ENCODE measurements at places on chromosomes 1 and 21.

DNA sequence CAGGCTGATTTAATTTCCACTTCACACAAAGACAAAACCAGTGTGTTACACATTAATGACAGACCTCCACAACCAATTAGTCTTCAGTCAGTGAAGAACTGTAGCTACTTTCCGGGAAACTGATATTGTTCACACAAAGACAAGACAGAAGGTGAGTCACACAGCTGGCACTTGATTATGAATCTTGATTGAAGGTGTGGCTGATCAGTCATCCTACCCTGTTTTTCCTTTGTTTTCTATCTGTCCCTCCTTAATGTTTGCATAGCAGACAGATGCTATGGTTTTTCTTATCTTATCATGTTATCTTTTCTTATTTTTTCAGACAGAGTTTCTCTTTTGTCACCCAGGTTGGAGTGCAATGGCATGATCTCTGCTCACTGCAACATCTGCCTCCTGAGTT is 185.1 kb upstream of the GREM2 start:
- no peak for DNase-seq

- DNase-seq, result no peak
Observed at GRCh38 chr1:38213646-38214434, 167.2 kb upstream of the POU3F1 start.

GRCh38 chr21:14239281-14239680 is 23.3 kb downstream of the RBM11 start:
- DNase-seq, result no peak

DNA sequence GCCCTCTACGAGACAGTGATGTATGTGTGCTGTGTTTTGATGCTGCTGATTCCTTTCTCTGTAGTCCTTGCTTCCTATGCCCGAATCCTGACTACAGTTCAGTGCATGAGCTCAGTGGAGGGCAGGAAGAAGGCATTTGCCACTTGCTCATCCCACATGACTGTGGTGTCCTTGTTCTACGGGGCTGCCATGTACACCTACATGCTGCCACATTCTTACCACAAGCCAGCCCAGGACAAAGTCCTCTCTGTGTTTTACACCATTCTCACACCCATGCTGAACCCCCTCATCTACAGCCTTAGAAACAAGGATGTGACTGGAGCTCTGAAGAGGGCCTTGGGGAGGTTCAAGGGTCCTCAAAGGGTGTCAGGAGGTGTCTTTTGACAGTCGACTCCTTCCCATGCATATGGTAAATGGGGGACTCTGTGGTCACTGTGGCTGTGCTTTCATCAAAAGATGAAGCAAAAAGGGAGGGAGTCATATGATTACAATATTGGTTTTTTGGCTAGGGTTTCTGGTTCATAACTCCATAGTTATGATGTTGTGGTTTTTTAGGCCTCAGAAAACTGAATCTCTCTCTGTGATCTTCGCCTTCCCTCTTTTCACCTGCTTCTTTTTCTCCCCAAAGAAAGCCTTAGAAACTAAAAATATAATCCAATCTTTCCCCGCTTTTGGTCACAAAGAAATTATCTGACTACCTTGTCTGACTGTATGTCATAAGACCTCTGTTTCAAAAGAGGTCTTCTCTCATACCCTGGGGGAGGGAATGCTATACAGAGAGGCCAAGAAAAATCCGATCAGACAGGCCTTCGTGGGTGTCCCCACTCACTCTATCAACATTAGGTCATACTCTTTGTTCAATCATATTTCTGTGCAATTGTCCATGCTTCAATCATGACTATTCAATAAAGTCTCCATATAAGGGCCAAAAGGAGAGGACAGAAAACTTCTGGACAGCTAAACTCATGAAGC is 4.2 kb downstream of the OR2T1 start:
- no peak for DNase-seq

DNA sequence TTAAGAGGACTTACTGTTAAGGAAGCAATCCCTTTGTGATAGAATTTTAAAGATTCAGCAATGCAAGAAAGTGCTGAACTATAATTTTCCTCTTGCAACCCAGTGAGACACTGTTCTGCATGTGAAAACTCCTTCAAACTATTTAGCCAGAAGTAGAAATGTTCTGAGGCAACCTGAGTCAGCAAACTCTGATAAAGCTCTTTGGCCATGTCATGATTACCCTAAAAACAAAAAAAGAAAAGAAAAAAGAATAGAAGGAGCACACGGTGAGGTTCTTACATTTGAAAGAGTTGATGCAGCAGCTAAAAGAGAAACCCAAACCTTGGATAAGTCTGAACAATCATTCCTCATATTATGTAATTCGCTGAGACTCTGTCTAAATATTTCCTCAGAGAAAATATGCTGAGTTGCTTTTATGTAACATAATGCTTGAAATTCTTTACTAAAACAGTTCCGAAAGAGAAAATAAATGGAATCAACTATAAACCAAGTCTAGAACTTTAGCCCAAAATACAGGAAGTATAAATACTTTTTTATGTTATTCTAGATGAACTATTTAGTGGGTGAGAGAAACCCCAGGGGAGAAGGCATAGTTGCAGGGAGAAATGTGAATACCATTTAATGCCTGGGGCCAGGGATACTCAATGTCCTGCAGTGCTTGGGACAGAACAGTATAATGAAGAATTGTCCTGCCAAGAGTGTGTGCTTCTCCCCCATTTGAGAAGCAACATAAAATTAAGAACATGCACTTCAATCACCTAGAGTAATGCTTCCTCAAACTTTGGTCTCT is 60.0 kb downstream of the INTS7 start:
- no peak for DNase-seq

DNA sequence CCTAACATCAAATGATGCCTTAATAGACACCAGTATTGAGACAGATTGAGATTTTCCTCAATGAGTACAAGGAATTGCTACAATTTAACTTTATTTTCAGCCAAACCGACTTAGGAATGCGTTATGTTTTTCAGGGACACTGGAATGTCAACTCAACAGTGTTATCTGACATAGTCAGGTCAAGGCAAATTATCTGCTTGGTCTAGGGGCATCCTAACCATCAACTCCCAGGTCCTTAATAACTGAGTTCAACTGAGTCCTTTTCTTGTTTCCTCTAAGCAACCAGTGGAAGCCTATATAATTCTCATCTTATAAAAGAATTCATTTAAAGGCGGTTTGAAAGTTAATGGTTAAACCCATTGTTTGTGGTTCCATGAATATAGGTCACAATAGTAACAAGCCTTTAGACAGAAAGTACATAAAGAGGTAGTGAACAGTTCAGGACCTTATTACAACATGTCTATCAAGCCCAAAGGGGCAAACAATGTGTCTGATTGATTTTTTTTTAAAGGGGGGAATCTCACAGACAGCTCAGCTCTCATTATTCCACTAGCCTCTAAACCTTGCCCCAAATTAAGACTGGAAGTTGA is 32.3 kb upstream of the NR5A2 start:
- no peak for DNase-seq

- DNase-seq, result no peak
Observed at GRCh38 chr1:23191199-23191598, 22.5 kb upstream of the LUZP1 start.

- DNase-seq, result no peak
Observed at GRCh38 chr1:91729621-91730358, 156.2 kb downstream of the TGFBR3 start.

DNA sequence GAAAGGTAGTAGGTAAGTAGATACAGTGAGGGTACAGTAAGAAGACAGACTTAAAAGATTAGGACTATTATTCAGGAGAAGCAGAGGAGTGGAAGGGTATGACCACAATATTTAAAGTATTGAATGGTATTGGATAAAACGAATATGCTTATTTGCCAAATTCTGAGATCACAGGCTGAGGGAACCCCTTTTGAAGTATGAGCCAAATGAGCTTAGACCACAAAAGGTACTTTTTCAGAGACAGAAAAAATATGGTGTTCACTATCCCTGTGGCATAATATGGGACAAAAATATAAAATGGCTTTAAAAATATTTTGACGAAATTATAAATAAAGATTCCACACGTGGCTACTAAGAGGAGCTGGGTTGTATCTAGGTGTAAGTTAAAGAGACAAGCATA is 880 bp upstream of the MTF2 start:
- DNase-seq, result no peak

- DNase-seq, result no peak
Observed at GRCh38 chr21:43917515-43918384, 52.7 kb downstream of the AGPAT3 start.

GRCh38 chr1:235946571-235946981 is 79.9 kb upstream of the LYST start:
- DNase-seq, result no peak

- no peak for DNase-seq
Observed at GRCh38 chr1:110216844-110217444, 6.8 kb downstream of the KCNC4 start.

- DNase-seq, result no peak
Observed at GRCh38 chr1:235075777-235076308, 52.8 kb downstream of the TOMM20 start.

- no peak for DNase-seq
Observed at GRCh38 chr1:188363943-188364342, 1535.2 kb downstream of the PLA2G4A start.

DNA sequence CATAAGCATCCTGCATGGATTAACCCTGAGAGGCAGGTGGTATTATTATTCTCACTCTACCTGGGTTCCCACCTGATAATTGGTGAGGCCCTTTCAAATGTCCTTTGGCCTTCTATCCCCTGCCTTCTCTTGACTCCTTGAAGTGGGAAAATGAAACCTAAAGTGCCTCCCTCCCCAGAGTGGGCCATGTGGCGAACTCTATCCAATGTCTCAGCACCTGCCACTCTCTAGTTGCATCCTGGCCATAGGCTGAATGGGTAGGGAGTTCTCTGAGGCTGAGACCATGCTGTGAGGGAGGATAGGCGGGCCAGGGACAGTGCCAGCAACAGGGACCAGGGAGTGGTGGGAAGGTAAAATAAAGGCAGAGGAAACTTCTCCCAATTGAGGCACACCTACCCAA is 35.3 kb downstream of the ELF3 start:
- no peak for DNase-seq

- no peak for DNase-seq
Observed at GRCh38 chr1:115183721-115184259, 94.5 kb upstream of the TSPAN2 start.

- DNase-seq, result no peak
Observed at GRCh38 chr1:237448042-237448441, 406.1 kb downstream of the RYR2 start.

- no peak for DNase-seq
Observed at GRCh38 chr1:157996433-157996832, 3.0 kb downstream of the KIRREL1 start.

DNA sequence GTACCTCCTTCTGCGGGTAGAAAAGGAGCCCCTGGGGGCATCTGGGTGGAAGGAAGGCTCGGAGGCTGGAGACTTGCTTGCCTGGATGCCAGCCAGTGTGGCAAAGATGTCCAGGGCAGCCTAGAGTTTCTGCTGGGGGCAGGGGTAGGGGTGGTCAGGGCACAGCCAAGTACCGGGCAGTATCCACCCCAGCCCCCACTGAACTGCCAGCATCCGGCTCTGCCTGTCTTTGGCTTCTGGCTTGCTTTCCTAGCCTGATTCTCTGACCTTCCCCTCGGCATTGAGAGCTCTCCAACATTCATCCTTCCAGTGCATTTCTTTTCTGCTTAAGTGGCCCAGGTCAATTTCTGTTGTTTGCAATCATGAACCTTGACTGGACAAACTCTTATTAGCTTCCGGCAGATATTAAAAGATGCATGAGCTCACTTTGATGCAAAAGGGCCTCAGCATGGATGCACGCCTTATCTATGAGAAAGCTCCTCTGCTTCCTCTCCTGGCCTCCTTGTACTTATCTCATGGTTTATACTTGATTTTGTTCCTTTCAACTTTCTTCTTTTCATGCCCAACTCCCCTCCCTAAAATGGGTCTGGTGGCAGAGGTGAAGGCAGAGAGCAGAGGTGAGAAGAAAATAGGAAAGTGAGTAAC is 116.9 kb downstream of the HLCS start:
- no peak for DNase-seq

GRCh38 chr1:232066521-232066920 is 439.9 kb downstream of the DISC1 start:
- no peak for DNase-seq

DNA sequence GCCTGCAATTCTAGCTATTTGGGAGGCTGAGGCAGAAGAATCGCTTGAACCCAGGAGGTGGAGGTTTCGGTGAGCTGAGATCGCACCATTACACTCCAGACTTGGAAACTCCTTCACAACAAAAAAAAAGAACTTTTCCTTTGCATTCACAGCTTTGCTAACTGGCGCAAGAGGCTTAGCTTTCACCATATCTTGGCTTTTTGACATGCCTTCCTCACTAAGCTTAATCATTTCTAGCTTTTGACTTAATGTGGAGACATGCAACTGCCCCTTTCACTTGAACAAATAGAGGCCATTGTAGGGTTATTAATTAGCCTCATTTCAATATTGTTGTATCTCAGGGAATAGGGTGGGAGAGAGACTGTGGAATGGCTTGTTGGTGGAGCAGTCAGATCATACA is 8.7 kb downstream of the KPNA6 start:
- no peak for DNase-seq

DNA sequence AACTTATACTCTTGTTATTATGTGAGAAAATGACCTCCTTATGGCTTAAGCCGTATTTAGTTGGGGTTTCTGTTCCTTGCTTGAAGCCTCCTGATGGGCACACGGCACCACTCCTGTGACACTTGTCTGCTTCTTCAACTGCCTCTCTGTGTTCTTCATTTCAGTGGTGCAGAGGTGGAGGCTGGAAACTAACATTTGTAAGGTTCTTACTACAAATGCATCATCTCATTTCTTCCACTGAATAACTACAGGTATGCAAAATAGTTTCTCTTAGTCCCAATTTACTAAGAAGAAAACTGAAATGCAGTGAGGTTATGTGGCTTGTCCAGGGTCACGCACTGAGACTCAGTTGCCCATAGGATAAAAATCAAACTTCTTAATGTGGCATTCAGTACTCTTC is 23.6 kb upstream of the ZNF362 start:
- DNase-seq, result no peak

- no peak for DNase-seq
Observed at GRCh38 chr21:42537106-42537742, 23.6 kb downstream of the SLC37A1 start.

DNA sequence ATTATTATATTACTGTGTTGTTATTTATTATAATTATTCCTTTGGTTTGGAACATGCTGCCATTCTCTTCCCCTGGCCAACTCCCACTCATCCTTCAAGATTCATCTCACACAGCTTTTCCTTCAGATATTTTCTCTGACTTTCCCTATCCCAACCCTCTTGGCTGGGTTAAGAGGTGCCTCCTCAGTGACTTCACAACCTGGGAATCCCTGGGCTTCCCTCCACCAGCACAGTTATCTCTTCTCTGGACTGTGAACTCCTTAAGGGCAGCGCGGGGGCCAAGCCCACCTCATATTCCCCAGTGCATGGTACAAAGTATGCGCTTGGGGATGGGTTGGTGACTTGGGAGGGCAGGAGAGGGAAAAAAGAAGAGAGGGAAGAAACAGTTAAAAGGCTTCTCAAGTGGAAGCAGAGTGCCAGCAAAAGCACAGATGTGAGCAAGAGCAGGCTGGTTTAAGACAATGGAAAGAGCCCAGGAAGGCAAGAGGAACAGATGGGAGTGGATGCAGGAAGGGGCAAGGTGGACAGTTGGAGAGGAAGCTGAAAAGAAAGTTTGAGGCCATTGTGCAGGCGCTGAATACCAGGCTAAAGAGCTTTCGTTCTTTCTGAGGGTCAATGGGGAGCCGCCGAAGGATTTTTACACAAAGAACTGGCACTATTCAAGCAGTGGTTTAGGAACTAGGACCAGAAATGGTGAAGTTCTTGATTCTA is 132.3 kb downstream of the BEND5 start:
- DNase-seq, result no peak
